ENCODE measurements at places on chromosomes 13 and 19. TPM values are rescaled to one million over a fixed set of nuclear protein-coding genes. Genes with fewer than 3 reads are reported as not detected.

The KIR2DL1 gene
- polyA plus RNA-seq, result not detected

The OLFM2 gene
- polyA plus RNA-seq, result 61.4 TPM

The PET100 gene
- polyA plus RNA-seq, result 62.3 TPM

The CGB1 gene
- not detected for polyA plus RNA-seq

The WDR87 gene
- not detected for polyA plus RNA-seq

The APOC4 gene
- not detected for polyA plus RNA-seq

The ZNF816 gene
- 2.0 TPM for polyA plus RNA-seq

The POSTN gene
- 3.8 TPM for polyA plus RNA-seq

Measured in adipose tissue (tissue), 3 donors.